ENCODE measurements at places on chromosomes 11 and 22.

DNA sequence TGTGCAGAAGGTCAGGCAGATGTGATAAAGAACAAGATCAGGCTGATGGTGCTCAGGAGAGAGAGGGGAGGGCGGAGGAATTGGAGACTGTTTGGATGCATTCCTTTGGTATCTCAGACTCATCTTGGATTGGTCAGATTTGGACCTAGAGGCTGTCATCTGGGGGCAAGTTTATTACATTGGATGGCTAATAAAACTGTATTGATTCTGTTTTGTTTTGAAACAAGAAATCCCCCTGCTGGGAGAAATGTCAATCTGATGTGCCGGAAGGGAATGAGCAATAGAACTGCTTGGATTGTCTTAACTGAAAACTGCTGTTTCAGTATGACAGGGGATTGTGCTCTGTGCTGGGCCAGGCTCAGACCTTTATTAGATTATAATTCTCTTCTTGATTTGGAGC is 25.5 kb upstream of the CCDC90B start:
- DNase-seq = no peak

DNA sequence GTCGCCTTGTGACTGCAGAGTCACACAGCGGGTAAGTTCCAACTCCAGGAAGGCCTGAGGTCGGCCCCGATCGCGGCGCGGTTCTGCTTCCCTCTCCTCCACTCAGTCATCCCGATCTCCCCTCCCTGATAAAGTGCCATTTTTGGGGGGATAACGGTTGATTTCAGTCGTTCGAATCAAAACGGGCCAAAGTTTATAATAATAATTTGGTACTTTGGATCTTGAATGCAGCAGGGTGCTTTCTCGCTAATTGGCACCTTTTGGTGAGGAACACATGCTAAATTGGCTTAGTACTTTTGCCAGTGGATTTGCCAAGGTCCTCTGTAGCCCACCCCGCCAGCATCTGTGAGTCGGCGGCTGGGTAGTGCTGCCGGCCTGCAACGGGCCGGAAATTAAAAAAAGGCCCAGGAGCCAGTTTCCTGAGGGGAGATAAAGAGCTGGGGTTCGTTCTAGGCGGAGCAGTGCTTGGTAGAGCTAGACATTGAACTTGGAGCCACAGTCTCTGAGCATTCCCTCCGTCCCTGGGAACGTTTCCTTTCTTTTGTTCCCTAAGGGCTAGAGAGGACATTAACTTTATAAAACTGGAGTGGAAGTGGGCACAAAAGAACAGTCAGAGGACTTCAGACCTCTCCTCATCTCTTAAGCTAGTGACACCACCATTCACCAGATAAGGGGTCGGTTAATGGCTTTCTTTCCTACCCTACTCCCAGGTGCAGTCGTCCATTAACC is 997 bp downstream of the UBE2L3 start:
- DNase-seq = no peak

- DNase-seq = no peak
Observed at GRCh38 chr11:45365961-45366618, 79.9 kb upstream of the SYT13 start.

DNA sequence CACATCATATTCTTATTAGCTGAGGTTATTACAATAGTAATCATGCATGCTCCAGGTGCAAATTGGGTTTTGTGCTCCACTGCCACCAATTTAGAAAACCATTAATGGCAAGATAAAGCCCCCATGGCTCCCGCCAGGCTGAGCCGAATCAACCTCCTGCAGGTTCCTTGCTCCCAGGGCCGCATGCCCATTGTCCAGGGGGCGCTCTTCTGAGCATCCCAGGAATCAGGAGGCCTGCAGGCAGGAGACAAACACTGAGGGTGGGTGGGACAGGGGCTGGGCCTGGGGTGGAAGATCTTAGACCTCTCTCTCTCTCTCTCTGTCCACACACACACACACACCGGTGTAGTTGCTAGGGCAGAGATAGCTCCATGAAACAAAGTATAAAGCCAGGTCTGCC is 57.4 kb downstream of the BUD13 start:
- no peak for DNase-seq

DNA sequence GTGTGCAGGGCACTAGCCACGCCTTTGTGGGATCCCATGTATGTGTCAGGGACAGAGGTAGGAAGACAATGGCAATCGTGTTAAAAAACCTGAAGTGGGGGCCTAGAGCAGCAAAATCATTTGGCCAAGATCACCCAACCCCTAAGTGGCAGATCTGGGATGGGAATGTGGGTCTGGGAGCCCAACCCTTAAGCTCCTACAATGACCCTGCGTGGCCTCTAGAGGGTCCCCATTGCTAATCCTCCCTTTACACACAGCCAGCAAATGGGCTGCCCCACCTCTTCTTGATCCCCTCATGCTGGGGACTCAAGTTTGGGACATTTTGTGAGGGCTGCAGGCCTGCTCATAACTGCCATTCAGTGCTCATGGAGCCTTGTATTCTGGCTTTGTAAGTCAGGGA is 73.2 kb upstream of the SUSD2 start:
- DNase-seq = no peak

DNA sequence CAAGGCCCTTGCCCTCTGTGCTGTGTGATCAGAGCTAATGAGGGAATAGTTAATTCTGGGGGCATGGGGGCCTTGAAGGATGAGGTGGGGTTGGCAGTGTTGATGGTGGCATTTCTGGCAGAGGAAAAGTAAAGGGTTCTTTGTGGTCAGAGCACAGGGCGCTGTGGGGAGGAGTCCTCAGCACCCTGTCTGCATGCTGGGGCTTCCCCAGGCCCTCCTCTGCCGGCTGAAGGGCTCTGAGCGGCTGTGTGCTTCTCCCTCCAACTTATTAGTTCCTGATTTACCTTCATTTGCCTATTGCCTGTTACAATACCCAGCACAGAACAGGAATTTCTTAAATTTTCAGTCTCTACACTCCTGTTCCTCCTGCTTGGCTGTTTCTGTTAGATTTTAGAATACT is 122.8 kb downstream of the HIPK3 start:
- no peak for DNase-seq

- DNase-seq = no peak
Observed at GRCh38 chr11:27115051-27115650, 74.5 kb downstream of the BBOX1 start.

DNA sequence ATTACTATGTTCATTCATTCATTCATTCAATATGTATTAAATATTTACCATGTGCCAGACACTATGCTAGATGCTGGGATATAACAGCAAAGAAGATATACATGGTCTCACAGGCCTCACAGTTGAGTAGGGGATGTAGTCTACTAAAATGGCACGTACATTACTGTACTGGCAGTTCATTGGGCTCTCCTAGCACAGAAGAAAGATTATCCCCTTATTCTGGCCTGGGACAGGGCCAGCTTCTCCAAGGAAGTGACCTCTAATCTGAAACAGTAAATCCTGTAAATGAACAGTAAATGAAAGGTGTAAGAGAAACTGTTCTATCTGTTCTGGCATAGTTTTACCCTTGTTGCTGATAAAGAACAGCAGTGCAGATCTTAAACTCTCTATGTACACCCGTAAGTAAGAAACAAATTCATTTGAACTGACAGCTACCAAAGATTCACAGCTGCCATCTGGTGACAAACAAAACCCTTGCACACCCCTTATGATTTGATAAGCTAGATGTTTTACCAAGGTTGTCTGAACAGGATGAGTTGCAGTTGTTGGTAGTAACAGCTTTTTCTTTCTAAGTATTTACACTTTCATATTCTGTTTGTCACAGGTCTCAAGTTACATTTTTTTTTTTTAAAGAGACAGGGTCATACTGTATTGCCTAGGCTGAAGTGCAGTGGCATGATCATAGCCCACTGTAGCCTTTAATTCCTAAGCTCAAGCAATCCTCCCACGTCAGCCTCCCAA is 263.1 kb downstream of the TMEM135 start:
- DNase-seq = no peak

GRCh38 chr11:101008961-101009689 is 120.5 kb downstream of the PGR start:
- DNase-seq = no peak

- DNase-seq = no peak
Observed at GRCh38 chr11:8086001-8086479, 5.0 kb downstream of the TUB start.

GRCh38 chr11:9146477-9146876 is 55.1 kb upstream of the SCUBE2 start:
- no peak for DNase-seq

DNA sequence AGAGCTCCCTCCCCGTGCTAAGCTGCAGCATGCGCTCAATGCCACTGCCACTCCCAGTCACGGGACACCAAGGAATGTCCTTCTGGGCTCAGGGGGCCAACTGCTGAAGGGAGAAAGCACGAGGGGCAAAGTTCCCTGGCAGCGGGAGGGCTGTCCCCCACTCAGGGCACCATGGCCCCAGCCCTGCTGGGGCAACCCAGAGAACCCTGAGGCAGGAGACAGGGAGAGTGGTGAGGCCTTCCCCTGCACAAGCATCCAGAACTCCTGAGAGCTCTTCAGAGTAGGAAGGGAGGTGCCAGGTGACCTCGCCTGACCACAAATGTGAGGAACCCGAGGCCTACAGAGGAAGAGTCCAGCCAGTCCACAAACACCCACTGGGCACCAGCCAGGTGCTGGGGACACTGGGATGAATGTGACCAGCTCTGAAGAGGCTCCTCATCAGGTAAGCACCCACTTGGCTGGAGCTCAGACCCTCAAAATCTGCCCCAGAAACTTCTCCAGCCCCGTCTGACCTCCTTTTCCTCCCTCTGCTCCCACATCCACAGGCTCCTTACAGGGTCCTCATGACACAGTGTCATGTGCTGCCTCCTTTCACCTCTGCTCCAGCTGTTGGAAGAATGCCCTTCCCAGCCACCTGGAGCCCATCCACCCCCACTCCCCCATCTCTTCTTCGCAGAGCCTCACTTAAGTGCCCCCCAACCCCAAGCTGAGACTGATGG is 15.6 kb downstream of the GDPD5 start:
- DNase-seq = no peak

DNA sequence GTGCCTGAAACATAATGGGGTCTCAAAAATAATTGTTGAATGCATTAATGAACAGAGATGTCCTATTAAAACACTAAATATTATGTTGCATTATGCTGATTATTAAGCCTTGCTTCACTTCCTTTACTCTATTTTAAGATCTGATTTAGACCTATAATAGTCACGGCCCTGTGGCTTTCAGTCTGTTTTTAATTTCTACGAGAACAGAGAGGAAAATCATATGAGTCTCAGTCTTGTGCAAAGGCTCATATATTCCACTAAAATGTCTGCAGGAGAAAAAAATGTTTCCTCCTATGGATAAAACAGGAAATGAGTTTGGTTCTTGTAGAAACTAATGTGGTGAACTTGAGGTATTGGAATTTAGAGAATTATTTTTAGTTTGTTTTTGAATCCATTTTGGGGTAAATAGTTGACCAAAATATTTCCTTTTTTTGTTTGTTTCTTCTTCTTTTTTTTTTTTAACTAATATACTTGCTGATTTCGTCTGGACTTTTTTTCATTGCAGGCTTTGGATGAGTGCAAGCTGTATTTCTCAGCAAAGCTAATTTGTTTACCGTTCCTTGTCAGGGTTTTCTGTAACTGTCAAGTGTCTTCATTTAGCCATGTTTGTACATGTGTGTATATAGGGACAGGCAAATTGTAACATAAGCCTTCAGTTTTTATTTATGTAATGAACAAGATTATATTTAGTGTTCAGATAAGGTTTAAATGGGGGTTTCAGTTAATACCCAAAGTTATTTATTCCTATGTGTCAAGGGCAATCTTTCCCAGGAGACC is 139.1 kb upstream of the DDI1 start:
- DNase-seq = no peak

DNA sequence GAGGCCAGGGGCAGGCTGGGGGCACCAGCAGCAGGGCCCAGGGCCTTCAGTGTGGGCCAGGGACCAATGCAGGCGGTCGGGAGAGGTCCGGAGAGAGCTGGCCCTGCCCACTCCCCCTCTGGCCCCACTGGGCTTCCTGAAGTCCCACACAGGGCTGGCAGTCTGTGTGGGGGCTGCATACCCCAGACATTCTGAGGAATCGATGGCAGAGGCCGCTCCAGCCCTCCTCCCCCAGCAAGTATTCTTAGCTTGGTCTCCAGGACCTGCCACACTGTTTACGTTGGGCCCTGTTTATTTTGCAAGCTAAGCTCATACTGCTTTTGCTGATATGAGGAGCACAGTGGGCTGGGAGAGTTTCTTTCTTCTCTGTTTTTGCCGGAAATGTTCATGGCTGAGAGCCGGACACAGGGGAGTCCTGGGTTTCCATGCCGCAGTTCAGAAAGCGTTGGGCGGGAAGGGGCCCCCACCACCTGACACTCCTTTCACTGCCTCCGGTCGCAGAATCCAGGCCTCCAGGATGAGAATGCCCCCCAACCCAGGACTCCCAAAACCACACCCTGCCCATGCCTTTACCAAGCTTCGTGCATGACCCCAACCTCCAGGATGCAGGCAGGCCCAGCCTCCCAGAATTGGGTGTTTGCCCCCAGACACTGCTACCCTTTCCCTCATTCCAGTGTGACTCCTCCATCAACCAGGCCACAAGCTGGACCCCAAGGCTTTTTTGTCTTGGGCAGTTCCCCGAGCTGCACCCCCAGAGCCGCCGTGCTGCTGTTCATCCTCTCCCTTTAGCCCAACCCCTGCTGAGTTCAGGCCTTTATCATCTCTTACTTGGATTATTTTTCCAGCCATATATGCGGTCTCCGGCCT is 81.8 kb upstream of the KCNQ1OT1 start:
- no peak for DNase-seq

GRCh38 chr22:35460688-35461087 is 60.7 kb downstream of the MCM5 start:
- DNase-seq = no peak

- DNase-seq = no peak
Observed at GRCh38 chr11:78786746-78787145, 212.1 kb upstream of the NARS2 start.

DNA sequence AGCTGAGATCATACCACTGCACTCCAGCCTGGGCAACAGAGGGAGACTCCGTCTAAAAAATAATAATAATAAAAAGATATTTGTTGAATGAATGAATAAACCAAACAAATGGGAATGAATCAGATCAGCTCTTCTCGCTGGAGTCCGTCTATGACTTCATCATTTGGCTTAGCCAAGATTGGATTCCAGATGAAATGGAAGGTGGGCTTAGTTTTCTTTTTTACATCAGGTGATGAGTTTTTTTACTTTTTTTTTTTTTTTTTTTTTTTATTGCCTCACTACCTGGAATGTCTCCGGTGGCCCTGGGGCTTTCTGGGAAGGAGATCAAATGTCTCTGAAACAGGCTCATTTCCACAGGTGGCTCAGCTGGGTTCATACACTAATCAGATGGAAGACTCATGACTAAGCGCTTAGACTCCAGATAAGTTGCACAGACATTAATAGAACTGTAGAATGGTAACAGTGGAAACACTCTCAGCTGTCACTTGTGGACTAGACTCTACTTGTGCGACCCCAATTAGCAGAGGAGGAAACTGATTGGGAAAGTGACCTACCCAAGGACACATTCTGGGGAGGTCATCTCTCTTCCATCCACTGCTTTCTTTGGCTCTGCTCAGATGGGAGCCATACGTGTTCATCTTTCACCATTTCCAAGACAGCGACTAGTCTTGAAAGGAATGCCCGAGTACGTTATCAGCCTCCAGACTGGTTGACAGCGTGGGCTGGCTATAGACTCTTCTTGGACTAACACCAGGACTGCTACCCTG is 20.5 kb upstream of the RBFOX2 start:
- no peak for DNase-seq
